ENCODE measurements at places on chromosomes 4 and X.

- DNase-seq = no peak
Measured at GRCh38 chrX:69089203-69089602, 76.0 kb downstream of the PJA1 start.

- DNase-seq = no peak
Measured at GRCh38 chr4:1333256-1333655, 13.8 kb upstream of the UVSSA start.

DNA sequence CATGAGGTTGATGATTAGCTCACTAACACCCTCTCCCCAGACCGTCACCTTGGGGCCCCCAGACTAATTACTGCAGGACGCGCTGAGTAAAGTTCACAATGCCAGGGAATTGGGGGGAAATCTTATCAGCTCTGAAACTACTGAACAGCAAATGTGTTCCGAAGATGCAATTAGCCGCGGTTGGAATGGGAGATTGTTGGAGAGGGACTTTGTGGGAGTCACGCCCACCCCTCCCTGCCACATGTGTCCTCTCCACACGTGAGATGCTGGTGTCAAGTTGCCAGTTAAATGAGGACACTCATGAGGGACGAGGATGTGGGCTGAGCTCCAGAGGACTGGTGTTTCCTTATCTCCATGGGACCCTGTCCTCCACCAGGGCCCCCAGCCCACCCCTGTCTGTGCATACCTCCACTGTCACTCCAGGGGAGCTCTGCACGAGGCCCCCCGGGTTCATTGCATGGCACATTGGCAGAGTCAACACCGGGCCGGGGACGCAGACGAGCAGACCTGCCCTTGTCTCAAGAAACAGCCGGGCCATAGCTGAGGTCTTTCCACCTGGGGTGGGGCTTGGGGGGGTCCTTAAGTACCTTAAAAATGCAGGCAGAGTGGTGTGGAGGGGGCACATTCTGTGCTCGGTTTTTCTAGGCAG lies 175.4 kb upstream of the PSAPL1 start:
- DNase-seq = no peak

- DNase-seq = no peak
Measured at GRCh38 chrX:124414281-124414680, 67.9 kb downstream of the SH2D1A start.
